ENCODE measurements at places on chromosomes 3 and 15.

DNA sequence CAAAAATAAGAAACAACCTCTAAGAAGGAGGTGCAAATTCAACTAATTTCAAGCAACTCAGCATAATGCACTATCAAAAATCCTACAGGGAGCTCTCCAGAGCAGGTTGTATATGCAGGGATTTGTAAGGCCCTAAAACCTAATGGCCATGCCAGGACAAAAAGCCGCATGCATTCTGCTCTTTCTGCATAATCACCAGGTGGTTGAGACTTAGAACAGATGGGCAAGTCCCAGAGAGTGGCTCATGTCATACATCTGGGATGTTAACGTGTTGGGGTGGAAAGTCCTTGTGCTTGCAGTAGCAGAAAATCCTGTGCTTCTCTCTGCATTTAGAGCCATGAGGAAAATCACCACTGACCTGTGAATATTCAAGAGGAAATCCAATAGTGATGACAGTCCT is 1002.9 kb downstream of the AGBL1 start:
- no peak for DNase-seq

DNA sequence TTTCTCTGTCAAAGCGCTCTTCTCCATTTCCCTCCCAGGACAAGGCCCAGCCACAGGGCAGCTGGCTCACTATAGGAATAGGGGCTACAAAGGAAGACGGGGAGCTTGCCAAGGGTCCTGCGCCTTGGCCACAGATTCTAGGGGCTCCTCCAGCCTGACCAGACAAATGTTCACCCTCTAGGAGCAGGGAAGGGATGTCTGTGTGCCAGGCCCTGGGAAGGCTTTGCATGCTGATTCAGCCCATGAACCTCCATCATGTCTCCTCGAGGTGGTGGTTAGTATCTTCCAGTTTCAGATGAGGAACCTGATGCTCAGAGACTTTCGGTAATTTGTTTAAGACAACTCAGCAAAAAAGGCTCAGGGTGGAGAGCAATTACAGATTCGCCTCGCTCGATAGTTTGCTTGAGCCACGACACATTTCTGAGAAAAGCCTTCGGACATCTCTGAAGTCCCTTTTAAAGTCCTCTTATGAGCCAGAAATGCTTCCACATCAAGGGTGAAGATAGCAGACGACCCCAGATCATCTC is 110.0 kb downstream of the XXYLT1 start:
- DNase-seq = no peak

DNA sequence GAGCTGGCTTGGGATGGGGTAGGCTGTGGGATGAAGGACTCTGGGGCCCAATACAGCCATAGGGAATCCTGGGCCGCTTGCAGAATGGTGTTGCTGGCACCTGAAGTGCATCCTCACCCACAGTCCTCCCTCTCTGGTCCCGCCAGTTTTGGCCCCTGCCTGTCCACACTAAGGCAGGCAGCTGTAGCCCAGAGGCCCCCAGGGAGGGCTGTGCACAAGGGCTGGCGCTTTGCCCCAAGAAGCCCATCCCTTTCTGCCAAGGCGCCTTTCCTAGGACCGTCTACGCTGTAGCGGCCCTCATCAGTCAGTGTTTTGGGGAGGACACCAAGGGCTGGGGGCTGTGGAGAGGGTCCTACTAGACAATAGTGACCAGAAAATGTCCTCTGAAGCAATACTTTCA is 116.2 kb upstream of the ABHD17C start:
- no peak for DNase-seq

GRCh38 chr3:16134173-16134928 is 40.1 kb upstream of the GALNT15 start:
- no peak for DNase-seq
